Stimulated activated CD4-positive, alpha-beta T cell treated with anti-CD3 and anti-CD28 coated beads, Interleukin-15, amount 100 ng/mL, for 1 hour (primary cell): ENCODE measurements at places on chromosomes 12 and 14.

DNA sequence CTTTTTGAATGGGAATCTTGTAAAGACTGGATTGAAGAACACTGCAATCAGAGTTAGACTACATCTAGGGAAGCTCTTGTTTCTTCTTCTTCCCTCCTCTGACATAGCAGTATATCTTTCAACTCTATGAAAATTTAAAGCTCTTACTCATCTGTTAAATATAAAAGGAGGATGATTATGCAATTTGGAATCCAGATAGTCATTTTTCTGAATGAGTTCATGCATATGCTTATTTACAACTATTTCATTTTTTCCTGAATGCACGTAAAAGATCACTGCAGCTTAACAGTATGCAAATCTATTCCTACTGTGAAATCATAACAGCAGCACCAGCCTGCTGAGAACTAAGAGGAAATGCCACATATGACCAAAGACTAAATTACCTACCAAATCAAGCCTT, 133.5 kb upstream of the TMCC3 start:
- DNase-seq, result no peak

DNA sequence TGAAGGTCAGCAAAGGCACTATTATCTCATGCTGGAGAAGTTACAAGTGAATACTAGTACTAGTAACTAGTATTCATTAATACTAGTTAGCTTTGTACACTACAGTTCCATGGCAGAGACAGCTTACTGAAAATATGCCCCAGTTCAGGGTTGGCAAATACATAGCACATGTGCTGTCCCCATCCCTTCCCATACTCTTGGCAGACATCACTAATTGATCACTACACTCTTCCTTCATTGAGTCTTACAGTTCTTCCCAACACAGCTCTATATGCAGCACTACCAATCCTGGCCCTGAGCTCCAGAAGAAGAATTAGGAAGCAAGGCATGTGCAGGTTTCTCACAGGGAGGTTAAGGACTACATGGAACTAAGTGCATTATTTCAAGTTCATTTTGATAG, 168.3 kb upstream of the EEA1 start:
- DNase-seq, result no peak

- DNase-seq, result no peak
Measured at GRCh38 chr14:70827347-70827746, 18.0 kb upstream of the MAP3K9 start.

- no peak for DNase-seq
Measured at GRCh38 chr14:78242086-78242485, 71.9 kb downstream of the NRXN3 start.

GRCh38 chr14:31205681-31206535, 1.7 kb downstream of the HECTD1 start:
- DNase-seq, result no peak

DNA sequence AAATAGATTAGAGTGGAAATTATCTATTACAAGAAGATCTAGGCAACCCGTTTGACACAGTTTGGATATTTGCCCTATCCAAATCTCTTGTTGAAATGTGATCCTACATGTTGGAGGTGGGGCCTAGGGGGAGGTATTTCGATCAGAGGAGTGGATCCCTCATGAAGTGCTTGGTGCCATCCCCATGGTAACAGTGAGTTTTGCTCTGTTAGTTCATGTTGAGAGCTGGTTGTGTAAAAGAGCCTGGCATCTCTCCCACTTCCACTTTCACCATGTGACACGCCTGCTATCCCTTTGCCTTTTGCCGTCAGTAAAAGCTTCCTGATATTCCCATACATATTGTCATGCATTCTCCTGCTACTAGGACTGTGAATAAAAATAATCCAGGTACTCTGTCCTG, 66.4 kb upstream of the FLRT2 start:
- no peak for DNase-seq

- no peak for DNase-seq
Measured at GRCh38 chr12:98217257-98217656, 298.1 kb upstream of the TMPO start.

GRCh38 chr12:32508626-32509025, 109.3 kb downstream of the FGD4 start:
- DNase-seq, result no peak

DNA sequence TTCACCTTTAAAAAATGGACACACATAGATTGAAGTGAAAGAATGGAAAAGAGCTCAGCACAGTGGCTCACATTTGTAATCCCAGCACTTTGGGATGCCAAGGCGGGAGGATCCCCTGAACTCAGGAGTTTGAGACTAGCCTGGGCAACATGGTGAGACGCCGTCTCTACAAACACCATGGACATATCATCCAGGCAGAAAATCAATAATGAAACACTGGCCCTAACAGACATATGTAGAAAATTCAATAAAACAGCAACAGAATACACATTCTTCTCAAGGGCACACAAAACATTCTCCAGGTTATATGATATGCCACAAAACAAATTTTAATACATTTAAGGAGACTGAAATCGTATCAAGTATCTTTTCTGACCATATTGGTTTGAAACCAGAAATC, 7.4 kb downstream of the WASHC3 start:
- no peak for DNase-seq

- DNase-seq, result no peak
Measured at GRCh38 chr12:109946505-109946904, 46.4 kb downstream of the TCHP start.

GRCh38 chr14:35405304-35405996, 901 bp upstream of the NFKBIA start:
- no peak for DNase-seq

- DNase-seq, result no peak
Measured at GRCh38 chr12:16325426-16325825, 22.0 kb upstream of the MGST1 start.

DNA sequence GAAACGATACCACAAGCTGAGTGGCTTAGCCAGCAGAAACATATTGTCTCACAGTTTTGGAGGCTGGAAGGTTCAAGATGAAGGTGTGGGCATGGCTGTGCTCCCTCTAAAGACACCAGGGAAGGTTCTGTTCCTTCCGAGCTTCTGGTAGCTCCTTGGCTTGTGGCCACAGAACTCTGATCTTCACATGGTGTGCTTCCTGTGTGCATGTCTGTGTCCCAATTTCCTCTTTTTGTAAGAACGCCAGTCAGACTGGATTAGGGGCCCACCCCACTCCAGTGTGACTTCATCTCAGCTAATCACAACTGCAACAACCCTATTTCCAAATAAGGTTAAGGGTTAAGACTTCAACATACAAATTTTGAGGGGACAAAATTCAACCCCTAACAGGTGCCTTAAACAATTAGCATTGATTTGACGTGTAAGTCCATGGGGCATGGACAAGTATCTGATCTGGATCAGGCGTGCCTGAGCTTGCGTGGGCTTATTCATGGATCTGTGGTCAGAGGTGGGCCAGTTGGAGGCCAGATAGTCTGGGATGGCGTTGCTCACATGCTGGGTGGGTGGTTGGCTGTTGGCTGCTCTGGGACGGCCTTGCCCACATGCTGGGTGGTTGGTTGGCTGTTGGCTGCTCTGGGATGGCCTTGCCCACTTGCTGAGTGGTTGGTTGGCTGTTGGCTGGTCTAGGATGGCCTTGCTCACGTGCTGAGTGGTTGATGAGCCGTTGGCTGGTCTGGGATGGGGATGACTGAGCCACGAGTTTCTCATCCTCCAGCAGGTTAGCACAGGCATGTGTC, 88.5 kb downstream of the LGMN start:
- no peak for DNase-seq

- no peak for DNase-seq
Measured at GRCh38 chr14:78968265-78968664, 798.1 kb downstream of the NRXN3 start.

GRCh38 chr14:22596354-22596879, 1.7 kb upstream of the ABHD4 start:
- DNase-seq, result no peak

DNA sequence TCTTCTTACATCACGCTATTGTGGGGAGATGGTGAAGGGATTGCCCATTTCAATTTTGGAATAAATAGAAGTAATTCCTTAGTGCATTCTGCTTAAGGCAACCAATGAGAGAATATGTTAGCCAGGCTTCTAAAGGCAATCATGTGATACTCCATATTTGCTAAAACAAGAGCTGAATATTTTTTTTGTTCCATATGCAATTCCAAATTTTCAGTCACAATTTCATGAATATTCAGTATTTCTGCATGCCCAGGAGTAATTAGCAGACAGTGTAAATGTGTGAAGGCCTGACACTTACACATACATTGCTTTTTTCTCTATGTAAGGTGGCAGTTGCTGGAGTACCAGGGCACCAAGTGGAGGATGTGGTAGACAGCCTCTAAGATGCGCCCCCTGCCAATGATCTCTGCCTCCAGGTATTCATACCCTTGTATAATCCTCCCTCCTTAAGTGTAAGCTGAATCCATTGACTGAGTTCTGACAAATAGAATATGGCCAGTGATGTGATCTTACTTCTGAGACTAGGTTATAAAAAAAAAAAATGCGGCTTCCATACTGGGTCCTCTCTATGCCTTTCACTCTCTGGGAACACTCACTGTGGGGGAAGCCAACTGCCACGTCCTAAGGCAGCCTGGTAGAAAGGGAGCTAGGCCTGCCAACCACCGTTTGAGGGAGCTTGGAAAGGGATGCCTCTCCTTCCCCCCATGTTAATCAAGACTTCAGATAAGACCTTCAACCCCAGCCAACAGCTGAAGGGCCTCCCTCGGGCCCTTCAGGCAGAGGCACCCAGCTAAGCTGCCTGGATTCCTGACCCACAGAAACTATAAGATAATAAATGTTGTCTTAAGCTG, 62.7 kb upstream of the PTGR2 start:
- no peak for DNase-seq

DNA sequence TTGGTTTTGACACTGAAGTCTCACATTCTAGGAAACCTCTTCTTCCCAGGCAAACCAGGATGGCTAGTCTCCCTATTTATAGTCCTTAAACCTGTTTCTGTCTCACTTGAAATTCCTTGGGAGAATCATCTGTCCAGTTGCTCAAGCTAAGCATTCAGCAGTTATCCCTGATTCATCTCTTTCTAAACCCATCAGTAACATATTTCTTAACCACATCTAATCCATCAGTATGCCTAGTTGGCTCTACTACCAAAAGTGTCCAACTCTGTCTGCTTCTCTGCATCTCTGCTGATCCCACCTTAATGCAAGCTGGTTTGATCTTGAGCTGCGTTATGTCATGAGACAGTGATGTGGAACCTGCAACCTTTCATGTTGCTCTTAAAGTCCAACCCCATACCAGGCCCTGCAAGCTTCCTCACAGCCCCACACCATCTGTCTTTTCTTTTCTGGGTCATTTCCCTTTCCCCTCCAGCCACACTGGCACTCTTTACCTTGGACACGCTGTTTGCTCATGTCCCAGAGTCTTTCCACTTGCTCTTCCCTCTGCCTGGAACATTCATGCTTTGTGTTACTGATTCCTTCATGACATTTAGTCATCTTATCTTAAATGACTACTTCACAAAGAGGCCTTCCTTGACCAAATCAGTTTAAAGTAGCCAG, 380.8 kb upstream of the RGS6 start:
- no peak for DNase-seq

GRCh38 chr14:77272261-77272660, 1.3 kb upstream of the NGB start:
- DNase-seq, result no peak

GRCh38 chr12:27208414-27208750, 35.7 kb upstream of the STK38L start:
- DNase-seq, result no peak

DNA sequence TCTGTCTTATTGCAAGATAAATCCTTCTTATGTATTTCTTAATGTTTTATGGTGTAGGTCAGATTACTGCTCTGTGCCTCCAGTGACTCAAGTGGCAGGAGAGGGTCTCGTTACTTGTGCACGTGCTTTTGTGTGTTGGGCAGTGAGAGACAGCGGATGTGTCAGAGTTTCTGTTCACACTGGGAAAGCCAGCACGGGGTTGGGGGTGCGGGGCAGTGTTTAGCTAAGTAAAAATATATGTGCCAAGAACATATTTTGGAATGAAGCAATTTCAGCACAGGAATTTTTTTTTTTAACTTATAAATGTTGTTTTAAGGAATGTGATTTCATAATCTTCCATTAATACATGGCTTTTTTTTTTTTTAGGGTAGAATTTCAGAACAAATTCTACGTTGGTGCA, 4.5 kb upstream of the DNAH10 start:
- no peak for DNase-seq

DNA sequence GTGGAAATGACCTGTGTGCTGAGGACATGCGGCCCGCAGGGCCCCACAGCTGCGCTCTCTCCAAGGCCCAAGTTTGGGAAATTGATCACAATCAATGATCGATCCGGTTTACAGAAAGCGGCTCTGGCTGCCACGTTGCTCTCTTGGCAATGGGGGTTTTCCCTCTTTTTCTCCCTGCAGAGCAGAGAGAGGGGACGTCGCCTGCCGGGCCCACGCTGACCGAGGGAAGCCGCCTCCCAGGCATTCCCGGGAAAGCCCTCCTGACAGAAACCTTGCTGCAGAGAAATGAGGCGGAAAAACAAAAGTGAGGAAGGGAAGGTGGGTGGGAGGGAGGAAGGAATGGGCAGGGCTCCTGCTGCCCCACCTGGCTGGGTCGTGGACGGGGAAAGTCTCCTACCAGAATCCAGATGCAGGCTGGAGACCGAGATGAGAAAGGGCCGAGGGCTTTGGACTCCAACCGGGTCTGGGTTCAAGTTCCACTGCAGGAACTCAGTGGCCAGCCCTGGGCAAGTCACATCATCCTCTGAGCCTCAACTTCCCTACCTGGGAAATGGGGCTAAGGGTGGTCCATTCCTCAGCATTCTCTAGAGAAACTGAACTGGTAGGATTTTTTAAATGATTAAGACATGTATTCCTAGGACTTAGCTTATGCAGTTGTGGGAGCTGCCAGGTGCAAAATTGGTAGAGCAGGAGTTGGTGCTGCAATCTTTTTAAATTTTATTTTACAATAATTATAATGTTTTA, 75.5 kb downstream of the PHETA1 start:
- DNase-seq, result no peak

- no peak for DNase-seq
Measured at GRCh38 chr14:28102814-28103213, 663.8 kb upstream of the FOXG1 start.

- no peak for DNase-seq
Measured at GRCh38 chr12:130476451-130477135, 138.9 kb downstream of the PIWIL1 start.

DNA sequence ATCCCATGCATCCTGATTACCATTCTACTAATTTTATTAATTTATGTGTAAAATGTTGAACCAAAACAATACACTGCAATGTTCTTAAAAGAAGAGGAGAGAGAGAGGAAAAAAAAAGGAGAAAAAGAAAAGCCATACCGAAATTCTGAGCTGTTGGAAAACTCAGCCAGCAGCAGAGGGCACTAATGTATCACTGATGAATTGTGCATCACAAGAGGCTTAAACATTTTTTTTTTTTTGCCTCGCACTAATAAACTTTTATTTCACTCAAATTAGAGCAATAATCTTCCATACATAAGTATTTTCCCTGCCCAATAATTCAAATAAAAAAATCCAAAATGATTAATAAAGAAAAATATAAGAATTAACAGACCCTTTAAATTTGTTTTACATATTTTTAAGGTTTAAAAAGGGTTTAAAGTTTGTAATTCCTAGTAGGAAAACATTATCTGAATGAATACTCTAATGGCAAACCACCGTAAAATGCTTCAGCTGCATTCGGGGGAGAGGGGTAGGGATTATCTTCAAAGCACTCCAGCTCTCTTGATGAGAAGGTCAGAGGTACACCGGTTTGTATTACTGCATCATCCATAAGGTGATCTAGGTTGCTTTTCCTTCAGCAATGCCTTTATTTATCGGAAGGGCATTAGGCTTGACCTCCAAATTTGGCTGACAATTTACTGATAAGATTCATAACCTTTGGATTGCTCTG, 41.9 kb downstream of the ATP23 start:
- DNase-seq, result no peak

- no peak for DNase-seq
Measured at GRCh38 chr14:100673085-100673806, 53.4 kb upstream of the DLK1 start.
